Calu3 (cell line): ENCODE measurements at places on chromosomes 11 and 22. TPM values are rescaled to one million over a fixed set of nuclear protein-coding genes. Genes with fewer than 3 reads are reported as not detected.

MAPK11 gene
- total RNA-seq, result 14.3 and 23.7 TPM in 2 replicates

CCDC87 gene
- total RNA-seq, result 0.91 and 1.0 TPM in 2 replicates

KCNQ1 gene
- total RNA-seq, result 7.4 and 9.2 TPM in 2 replicates

FBLN1 gene
- total RNA-seq, result 28.4 and 28.6 TPM in 2 replicates

CUL5 gene
- total RNA-seq, result 17.2 and 19.4 TPM in 2 replicates

TPBGL gene
- not detected in 2 replicates for total RNA-seq

- DNase-seq, result no peak
These were observed 8.6 kb downstream of the KCNQ1 start for GRCh38 chr11:2453436-2453835.

DNA sequence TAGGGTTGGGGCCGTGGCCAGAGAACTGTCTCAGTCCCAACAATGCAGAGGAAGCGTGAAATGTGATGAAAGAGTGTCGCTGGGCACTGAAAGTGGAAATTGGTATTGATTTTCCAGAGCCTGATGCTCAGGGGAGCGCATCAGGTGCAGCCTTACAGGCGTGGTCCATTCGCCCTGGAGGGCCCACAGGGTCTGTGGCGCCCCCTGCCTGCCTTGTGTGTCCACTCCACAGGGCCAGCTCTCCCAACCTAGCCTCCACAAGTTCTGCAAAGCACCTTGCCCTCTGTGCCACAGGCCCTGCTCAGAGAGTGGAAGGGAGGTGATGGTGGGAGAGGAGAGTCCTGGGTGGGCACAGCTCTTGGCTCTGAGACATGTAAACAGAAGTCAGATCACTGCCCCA lies 54.9 kb upstream of the LMO1 start:
- peak; percentile 14 for DNase-seq

DNA sequence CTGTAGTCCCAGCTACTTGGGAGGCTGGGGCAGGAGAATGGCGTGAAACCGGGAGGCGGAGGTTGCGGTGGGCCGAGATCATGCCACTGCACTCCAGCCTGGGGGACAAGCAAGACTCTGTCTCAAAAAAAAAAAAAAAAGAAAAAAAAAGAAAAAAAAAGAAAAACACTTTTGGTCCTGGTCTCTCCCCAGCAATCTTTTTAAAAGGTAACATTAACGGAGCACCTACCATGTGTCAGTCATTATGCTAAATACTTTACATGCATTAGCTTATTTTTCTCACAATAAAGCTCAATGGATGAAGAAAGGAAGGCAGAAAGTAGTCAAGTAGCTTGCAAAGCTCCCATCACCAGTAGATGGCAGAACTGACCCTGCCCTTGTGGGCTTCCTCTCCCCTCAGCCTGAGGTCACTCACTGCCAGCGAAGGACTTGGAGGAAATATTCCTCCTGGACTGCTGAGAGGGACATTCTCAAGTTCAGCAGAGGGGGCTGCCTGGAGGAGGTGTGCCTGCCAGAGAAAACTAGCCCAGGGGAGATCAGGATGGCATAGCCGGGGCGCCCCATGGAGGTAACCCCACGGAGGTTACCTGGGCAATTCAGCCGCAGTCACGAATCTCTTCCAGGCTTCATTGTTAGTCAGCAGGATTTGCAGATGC lies 15.5 kb downstream of the APOL3 start:
- DNase-seq, result peak; percentile 61

DNA sequence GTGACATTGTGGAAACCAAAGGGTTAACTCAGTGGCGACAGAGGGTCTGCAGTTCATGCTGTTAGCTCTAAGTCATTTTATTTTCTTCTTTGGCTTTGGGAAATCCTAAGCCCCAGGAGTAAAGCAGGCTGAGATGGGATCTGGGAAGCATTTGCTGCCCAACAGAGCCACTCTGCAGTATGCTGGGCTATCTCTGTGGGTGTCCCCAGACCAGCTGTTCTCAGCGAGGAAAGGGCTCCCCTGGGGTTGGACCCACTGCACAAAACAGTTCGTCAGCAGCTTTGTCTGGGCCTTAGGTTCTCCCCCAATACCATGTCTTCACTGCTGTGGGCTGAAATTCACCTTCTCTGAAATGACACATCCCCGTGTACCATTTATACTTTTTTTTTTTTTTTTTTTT lies 34.0 kb downstream of the KREMEN1 start:
- no peak for DNase-seq
